RWPE1 (cell line): ENCODE measurements at places on chromosomes 16 and 17.

DNA sequence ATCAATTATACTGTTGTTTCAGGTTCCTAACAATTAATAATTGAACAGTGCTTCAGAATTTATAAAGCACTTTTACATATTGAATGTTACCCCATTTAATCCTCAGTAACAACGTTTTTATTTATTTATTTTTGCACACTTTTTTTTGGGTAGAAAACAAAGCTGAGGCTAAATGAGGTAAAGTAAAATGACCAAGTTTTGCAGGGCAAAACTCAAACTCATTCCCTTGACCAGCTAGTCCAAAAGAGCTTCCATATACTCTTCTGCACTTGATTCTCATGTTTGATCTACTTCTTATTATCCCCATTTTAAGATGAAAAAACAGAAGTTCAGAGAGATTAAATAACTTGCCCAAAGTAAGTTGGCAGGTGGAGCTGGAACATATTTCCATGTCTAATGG lies 81.1 kb upstream of the NACA2 start:
- no peak for DNase-seq

GRCh38 chr16:67456391-67457081 lies 24.4 kb downstream of the ATP6V0D1 start:
- DNase-seq: no peak

- no peak for DNase-seq
Observed at GRCh38 chr17:31311526-31311925, 2.3 kb downstream of the EVI2B start.

GRCh38 chr17:42198897-42199296 lies 4.6 kb upstream of the GHDC start:
- no peak for DNase-seq

GRCh38 chr17:34723875-34724274 lies 144.5 kb downstream of the TMEM132E start:
- no peak for DNase-seq

GRCh38 chr17:45325810-45326209 lies 9.0 kb upstream of the MAP3K14 start:
- no peak for DNase-seq

- no peak for DNase-seq
Observed at GRCh38 chr16:56643080-56643778, 4.8 kb downstream of the MT1A start.

DNA sequence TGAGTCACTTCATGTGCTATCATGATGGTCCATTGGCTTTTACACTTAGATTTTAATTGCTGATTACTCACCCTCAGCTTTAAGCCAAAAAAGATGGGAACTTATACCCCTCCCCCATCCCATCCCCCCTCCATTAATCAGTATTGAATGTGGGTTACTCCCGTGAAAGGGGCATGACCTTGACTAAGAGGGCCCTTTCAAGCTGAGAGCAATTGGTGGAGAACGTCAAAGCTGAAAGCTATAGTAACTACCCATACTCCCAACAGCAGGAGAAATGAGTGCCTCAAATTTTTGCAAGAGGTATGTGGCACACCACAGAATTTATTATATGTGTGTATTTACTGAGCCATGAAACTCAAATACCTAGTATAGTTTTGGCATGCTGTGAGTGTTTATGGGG lies 99.7 kb upstream of the CDH8 start:
- no peak for DNase-seq

DNA sequence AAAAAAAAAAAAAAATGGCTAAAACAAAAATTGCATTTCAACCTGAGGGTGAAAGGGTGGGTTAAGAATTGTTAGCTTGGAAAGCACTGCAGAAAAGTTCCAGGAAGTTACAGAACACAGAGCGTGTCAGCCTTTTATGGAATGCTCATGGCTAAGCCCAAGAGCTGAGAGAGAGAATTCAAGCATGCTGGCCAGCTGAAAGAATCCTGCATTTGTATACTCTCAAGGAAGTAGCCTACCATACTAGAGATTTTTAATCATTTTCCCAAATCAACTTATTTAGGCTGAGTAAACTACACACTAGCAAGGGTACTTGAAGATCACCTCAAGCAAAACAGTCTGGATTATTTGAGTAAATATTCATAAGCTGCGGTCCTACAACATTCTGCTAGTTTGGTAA lies 153.9 kb downstream of the KCNJ2 start:
- DNase-seq: no peak

GRCh38 chr16:78257376-78257728 lies 157.9 kb downstream of the WWOX start:
- no peak for DNase-seq
